ENCODE measurements at places on chromosomes 11 and 22. TPM values are rescaled to one million over a fixed set of nuclear protein-coding genes. Genes with fewer than 3 reads are reported as not detected.

DNA sequence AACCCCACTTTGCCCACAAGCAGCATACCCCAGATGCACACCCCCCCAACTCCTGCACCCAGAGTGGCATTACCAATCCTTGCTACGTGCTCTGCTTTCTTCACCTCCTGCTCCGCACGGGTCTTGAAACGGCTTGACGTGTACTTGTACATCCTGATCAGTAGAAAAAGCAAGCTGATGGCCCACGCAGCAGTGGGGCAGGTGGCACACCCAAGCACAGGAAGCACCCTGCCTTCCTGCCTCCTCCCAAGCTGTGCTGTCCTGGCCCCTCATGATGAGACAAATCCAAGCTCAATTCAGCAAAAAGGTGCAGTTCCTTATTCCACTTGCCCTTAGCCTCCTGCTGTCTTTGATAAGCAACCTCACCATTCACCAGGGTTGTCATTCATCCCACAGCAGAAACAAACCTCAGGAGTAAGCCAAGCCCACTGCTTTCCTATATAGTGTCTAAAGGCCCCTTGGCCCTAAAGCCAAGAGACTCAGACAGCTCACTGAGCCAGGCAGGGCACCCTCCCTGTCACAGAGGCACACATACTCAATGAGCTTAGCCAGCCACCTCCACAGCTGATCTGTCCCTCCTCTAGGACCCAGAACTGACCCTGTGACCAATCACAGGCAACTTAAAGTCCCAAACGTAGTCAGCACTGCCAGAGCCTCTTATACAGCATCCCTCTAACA lies 27.8 kb downstream of the MORC2 start:
- no peak overlapping the region for H3K4me3 ChIP-seq
- DNase-seq = no peak
- H3K36me3 ChIP-seq = peaks cover 38% of the 10 kb centered on the region
- no peaks in the 10 kb centered on the region for H3K27me3 ChIP-seq
- H3K4me1 ChIP-seq = no peaks in the 10 kb centered on the region

- H3K4me1 ChIP-seq = no peaks in the 10 kb centered on the region
- H3K4me3 ChIP-seq = no peak overlapping the region
- DNase-seq = no peak
- no peaks in the 10 kb centered on the region for H3K27me3 ChIP-seq
These were observed 805.7 kb downstream of the METTL15 start for GRCh38 chr11:28913883-28914282.

Gene CASP12
- not detected for total RNA-seq

Gene ACTN3
- total RNA-seq = 0.57 TPM

DNA sequence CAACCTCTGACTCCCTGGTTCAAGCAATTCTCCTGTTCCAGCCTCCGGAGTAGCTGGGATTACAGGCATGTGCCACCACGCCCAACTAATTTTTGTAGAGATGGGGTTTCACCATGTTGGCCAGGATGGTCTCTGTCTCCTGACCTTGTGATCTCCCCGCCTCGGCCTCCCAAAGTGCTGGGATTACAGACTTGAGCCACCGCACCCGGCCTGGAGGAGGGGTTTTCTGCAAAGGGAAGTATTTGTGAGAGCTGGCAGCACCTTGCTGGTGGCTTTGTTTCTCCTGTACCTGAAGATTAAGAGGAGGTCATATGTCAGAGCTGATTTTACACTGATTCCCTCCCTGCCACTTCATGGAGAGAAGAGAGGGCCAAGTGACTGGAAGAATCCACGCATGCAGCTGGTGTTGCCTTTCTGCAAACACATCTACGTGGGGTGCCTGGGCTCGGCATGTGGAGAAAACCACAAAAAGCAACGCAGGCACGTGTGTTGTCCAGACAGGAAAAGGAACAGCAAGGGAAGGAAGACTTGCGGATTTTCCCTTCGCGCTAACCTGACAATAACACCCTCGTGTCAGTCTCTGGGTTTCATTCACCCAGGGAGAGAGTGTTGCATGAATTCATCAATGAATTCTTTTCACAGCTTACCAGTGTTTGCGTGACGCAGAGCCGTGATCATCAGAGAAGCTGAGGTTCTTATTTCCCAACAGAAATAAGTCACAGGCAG lies 61.9 kb downstream of the TSPAN18 start:
- no peak overlapping the region for H3K27ac ChIP-seq
- DNase-seq = no peak
- no peaks in the 10 kb centered on the region for H3K27me3 ChIP-seq
- no peaks in the 10 kb centered on the region for H3K36me3 ChIP-seq
- no peak overlapping the region for H3K4me3 ChIP-seq

DNA sequence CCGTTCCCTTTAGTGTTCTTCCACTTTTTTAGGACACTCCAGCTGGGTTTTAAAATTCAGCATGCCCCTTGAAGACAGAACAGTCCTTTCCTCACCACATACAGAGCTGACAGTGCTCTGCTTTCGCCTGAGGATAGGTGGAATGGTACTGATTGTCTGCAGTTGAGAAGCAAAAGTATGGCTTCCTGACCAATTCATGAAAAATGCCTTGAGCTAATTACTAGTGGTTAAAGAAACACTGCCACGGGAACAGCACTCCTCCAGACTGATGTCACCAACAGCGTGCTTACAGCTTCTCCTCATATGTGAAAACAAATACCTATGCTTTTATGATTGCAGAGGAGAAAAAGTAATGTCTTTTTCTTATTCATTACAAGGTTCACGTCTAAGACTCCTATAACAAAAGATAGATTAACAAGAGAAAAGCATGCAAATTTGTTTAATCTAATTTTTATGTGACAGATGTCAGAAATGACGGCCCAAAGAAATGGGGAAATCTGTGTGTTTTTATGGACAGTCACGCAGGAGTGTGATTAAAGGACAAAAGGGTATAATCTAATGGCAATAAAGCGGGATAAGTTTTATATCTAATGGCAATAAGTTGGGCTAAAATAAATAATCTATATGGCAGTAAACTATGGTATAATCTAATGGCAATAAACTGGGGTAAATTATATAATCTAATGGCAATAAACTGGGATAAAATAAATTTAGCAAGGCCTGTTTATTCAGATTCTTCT lies 123.4 kb upstream of the ARHGAP42 start:
- no peaks in the 10 kb centered on the region for H3K27me3 ChIP-seq
- no peak for DNase-seq
- peaks cover 12% of the 10 kb centered on the region for H3K4me1 ChIP-seq
- H3K27ac ChIP-seq = no peak overlapping the region
- no peaks in the 10 kb centered on the region for H3K36me3 ChIP-seq

Gene SCUBE1
- total RNA-seq = 42.8 TPM

Gene DCHS1
- 54.9 TPM for total RNA-seq

Gene DENND6B
- 25.6 TPM for total RNA-seq

- H3K4me3 ChIP-seq = no peak overlapping the region
- H3K27ac ChIP-seq = no peak overlapping the region
- no peaks in the 10 kb centered on the region for H3K27me3 ChIP-seq
These were observed 17.8 kb upstream of the NEU3 start for GRCh38 chr11:74970852-74971395.

Gene LRRC10B
- total RNA-seq = 3.2 TPM

DNA sequence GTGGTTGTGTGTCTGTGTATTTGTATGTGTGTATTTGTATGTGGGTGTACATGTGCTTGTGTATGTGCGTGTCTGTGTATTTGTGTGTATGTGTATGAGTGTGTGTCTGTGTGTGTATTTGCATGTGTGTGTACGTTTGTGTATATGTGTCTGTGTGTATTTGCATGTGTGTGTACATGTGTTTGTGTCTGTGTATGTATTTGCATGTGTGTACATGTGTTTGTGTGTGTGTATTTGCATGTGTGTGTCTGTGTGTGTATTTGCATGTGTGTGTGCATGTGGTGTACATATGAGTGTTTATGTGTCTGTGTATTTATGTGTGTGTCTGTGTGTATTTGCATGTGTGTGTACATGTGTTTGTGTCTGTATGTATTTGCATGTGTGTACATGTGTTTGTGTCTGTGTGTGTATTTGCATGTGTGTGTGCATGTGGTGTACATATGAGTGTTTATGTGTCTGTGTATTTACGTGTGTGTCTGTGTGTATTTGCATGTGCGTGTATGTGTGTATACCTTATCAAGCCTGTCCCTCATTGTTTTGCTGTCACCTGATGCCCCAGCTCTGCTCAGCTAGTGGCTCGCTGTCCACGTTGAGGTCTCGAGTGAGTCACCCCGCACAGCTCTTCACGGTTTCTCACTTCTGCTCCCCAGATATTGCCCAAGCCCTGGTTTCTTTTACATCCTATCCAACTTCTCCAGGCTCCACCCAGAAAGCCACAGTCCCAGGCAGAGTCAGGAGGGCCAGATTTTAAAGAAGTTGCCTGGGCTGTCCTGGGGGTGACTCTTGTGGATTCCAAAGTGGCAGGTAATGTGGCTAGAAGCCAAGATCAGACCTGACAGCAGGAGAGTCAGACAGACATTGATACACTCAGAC lies 15.2 kb downstream of the MB start:
- peaks cover 5% of the 10 kb centered on the region for H3K27me3 ChIP-seq
- peaks cover 5% of the 10 kb centered on the region for H3K4me1 ChIP-seq
- H3K4me3 ChIP-seq = no peak overlapping the region
- no peak for DNase-seq
- no peak overlapping the region for H3K27ac ChIP-seq
- no peaks in the 10 kb centered on the region for H3K36me3 ChIP-seq

Gene NCAM1
- total RNA-seq = 21.7 TPM

DNA sequence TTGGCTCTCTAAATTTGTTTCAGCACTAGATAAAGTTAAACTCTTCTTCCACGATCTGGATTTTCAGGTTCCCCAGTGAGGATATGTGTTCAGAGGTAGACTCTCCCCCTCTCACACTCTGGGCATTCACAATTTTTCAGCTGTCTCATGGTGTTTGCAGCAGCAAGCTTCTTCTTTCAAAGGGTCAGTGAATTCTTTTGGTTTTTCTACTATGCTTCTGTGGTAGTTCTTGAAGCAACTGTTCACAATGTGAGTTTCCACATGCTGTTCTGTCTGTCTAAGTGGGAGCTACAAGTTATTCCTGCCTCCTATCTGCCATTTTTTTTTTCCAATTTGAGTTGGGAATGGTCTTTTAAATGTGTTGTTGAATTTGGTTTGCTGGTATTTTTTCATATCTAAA lies 25.4 kb downstream of the CNTF start:
- no peak for DNase-seq
- no peaks in the 10 kb centered on the region for H3K36me3 ChIP-seq
- no peak overlapping the region for H3K27ac ChIP-seq
- no peaks in the 10 kb centered on the region for H3K4me1 ChIP-seq
- peaks cover 8% of the 10 kb centered on the region for H3K27me3 ChIP-seq

DNA sequence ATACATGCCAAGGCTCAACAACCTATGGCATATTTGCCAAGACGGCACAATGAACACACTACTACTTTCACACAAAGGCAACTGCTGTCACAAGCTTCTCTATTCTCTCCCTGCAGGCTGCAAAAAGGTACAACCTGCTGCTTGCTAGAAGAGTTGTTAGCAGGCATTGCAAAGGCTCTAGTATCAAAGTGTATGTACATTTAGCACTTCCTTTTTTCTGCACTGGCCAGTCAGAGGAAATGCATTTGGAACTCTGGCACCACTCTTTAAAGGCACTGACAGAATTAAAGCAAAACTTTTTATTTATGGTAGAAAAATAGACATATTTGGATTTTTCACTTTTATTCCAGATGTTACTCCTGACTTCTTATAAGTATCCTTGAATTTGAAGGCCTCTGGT lies 125.9 kb downstream of the CWF19L2 start:
- no peak overlapping the region for H3K4me3 ChIP-seq
- no peak for DNase-seq
- H3K4me1 ChIP-seq = no peaks in the 10 kb centered on the region
- no peaks in the 10 kb centered on the region for H3K27me3 ChIP-seq
- H3K36me3 ChIP-seq = peaks cover 11% of the 10 kb centered on the region

GRCh38 chr22:22935056-22935545 lies 47.5 kb downstream of the IGLL5 start:
- no peak for DNase-seq
- H3K27me3 ChIP-seq = peaks cover 7% of the 10 kb centered on the region
- no peaks in the 10 kb centered on the region for H3K36me3 ChIP-seq
- H3K4me3 ChIP-seq = no peak overlapping the region
- no peaks in the 10 kb centered on the region for H3K4me1 ChIP-seq
- H3K27ac ChIP-seq = no peak overlapping the region

Gene OR52I1
- total RNA-seq = not detected

DNA sequence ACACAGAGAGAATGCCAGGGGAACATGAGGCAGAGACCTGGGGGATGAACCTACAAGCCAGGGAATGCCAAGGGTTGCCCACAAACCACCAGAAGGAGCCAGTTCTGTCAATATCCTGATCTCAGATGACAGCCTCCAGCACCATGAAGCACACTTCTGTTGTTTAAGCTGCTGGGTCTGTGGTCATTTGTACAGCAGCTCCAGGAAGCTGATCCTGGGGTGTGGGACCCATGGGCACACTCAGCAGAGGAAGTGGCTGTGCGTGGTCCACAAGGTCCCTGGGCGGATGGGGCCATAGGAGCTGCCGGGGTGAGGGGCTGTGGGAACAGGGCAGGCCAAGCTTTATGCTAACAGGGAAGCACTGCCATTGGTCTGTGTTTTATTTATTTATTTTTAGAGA lies 12.1 kb downstream of the PPM1F start:
- DNase-seq = no peak
- no peaks in the 10 kb centered on the region for H3K27me3 ChIP-seq
- peaks cover 35% of the 10 kb centered on the region for H3K4me1 ChIP-seq
- no peak overlapping the region for H3K4me3 ChIP-seq

Gene OTOG
- 0.21 TPM for total RNA-seq

GRCh38 chr11:125341676-125342075 lies 154.4 kb downstream of the FEZ1 start:
- no peaks in the 10 kb centered on the region for H3K36me3 ChIP-seq
- peaks cover 21% of the 10 kb centered on the region for H3K27me3 ChIP-seq
- no peak overlapping the region for H3K27ac ChIP-seq
- H3K4me1 ChIP-seq = peaks cover 66% of the 10 kb centered on the region

DNA sequence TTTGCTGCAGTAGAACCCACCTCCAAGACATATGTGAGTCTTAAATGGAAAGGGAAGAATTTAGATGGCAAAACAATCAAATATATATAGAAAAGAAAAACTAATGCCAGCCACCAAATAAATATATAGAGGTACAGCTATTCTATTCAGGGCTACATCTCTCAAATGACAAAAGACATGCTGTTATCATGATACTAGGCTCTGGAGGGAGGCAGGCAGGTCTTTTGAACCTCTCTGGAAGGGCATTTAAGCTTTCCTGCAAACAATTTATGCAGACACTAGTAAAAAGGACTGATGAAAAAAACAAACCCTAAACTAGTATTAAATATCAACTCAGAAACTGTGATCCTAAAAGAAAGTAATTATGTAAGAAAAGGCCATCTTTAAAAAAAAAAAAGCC lies 24.4 kb downstream of the UEVLD start:
- H3K36me3 ChIP-seq = no peaks in the 10 kb centered on the region
- H3K27ac ChIP-seq = no peak overlapping the region
- no peak for DNase-seq
- H3K4me1 ChIP-seq = no peaks in the 10 kb centered on the region
- no peak overlapping the region for H3K4me3 ChIP-seq
- H3K27me3 ChIP-seq = no peaks in the 10 kb centered on the region

Gene CCDC188
- 2.6 TPM for total RNA-seq

- no peak overlapping the region for H3K4me3 ChIP-seq
- no peaks in the 10 kb centered on the region for H3K36me3 ChIP-seq
These were observed 74.7 kb upstream of the B3GAT1 start for GRCh38 chr11:134486704-134487103.
